Tibial nerve (tissue), 4 donors: ENCODE measurements at places on chromosomes 7 and 10. TPM values are rescaled to one million over a fixed set of nuclear protein-coding genes. Genes with fewer than 3 reads are reported as not detected.

- no peaks in the 10 kb centered on the region for H3K27me3 ChIP-seq
- H3K4me3 ChIP-seq = no peak overlapping the region
- no peak for DNase-seq
- no peaks in the 10 kb centered on the region for H3K36me3 ChIP-seq
Measured at GRCh38 chr7:4878336-4879335, 4.9 kb downstream of the RADIL start.

GRCh38 chr7:77444123-77444522, 28.0 kb upstream of the GSAP start:
- no peak for DNase-seq
- H3K4me1 ChIP-seq = no peaks in the 10 kb centered on the region
- peak overlapping the region; percentile 56 for H3K27ac ChIP-seq
- no peak overlapping the region for H3K4me3 ChIP-seq
- no peaks in the 10 kb centered on the region for H3K36me3 ChIP-seq

DNA sequence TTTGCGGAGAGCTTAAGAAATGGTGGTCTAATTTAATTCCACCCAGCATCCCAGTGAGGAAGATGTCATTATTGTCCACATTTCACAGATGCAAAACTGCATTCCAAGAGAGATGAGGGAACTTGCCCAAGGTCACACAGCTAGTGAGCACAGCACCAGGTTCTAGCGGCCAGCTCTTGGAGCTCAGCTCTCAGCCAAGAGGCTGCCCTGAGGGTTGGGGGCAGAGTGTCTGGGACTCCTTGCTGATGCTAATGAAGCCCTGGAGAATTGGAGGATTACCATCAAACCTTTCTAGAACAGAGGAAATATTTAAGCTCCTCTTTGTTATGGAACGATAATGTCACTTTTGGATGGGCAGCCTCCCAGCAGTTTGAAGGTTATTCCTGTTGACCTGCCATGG, 48.0 kb downstream of the PLPP4 start:
- H3K36me3 ChIP-seq = no peaks in the 10 kb centered on the region
- no peaks in the 10 kb centered on the region for H3K4me1 ChIP-seq
- no peak overlapping the region for H3K4me3 ChIP-seq
- no peaks in the 10 kb centered on the region for H3K27me3 ChIP-seq

DNA sequence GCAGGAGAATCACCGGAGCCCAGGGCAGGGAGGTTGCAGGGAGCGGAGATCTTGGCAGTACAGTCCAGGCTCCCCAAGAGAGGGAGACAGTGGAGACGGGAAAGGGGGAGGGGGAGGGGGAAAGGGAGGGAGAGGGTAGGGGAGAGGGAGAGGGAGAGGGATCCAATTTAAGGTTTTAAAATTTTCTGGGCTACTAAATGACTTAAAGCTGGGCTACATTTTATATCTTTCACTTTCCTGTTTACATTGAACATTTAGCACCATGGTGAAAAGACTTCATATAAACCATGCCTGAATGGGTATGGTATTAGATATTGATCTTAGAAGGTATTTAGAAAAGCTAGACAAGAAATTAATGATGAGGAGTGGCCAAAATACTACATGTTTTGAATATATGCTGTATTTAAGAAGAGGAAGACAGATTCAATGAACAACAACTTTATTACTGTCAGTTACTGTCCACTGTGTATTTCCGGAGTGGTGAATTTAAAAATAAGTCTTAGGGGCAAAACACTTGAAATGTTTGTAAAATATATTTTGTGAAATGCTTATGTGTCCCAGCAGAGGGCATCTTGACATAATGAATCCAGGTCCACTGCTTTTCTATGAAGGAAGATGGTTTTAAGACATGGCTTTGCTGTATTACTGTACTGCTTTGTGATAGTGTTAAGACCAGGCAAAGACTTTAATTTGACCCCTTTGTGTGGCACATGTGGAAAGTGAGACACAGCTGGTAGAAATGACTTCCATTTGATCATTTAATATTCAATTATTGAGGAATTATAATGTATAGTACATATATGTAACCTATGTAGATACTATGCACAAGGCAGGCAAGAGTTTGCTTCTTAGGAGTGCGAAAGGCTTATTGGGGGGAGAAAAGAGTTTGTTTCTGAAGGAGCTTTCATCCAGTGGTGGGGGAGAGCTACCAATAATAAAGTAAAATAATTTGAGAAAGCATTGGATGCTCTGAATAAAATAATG, 52.8 kb downstream of the NRF1 start:
- no peak overlapping the region for H3K27ac ChIP-seq
- no peaks in the 10 kb centered on the region for H3K27me3 ChIP-seq
- H3K4me1 ChIP-seq = no peaks in the 10 kb centered on the region
- H3K36me3 ChIP-seq = peaks cover 8% of the 10 kb centered on the region
- DNase-seq = no peak

GRCh38 chr10:91758303-91759146, 39.7 kb upstream of the TNKS2 start:
- no peak overlapping the region for H3K4me3 ChIP-seq
- no peaks in the 10 kb centered on the region for H3K27me3 ChIP-seq
- no peak overlapping the region for H3K27ac ChIP-seq
- H3K4me1 ChIP-seq = no peaks in the 10 kb centered on the region
- no peaks in the 10 kb centered on the region for H3K36me3 ChIP-seq

- DNase-seq = peak; percentile 83
- no peak overlapping the region for H3K4me3 ChIP-seq
- no peaks in the 10 kb centered on the region for H3K27me3 ChIP-seq
- no peak overlapping the region for H3K27ac ChIP-seq
- no peaks in the 10 kb centered on the region for H3K36me3 ChIP-seq
Measured at GRCh38 chr7:135274495-135275268, 41.0 kb downstream of the STRA8 start.

- H3K36me3 ChIP-seq = no peaks in the 10 kb centered on the region
- H3K27me3 ChIP-seq = no peaks in the 10 kb centered on the region
- no peak for DNase-seq
- H3K4me3 ChIP-seq = no peak overlapping the region
- no peak overlapping the region for H3K27ac ChIP-seq
Measured at GRCh38 chr7:11811709-11812108, 20.3 kb downstream of the THSD7A start.

- H3K27me3 ChIP-seq = no peaks in the 10 kb centered on the region
- no peak overlapping the region for H3K27ac ChIP-seq
- DNase-seq = no peak
- H3K4me1 ChIP-seq = no peaks in the 10 kb centered on the region
- no peaks in the 10 kb centered on the region for H3K36me3 ChIP-seq
Measured at GRCh38 chr7:14021069-14021468, 31.6 kb upstream of the ETV1 start.

GRCh38 chr10:63228237-63228636, 95.1 kb downstream of the NRBF2 start:
- H3K4me1 ChIP-seq = peaks cover 42% of the 10 kb centered on the region
- no peaks in the 10 kb centered on the region for H3K36me3 ChIP-seq
- H3K4me3 ChIP-seq = no peak overlapping the region
- DNase-seq = no peak

DNA sequence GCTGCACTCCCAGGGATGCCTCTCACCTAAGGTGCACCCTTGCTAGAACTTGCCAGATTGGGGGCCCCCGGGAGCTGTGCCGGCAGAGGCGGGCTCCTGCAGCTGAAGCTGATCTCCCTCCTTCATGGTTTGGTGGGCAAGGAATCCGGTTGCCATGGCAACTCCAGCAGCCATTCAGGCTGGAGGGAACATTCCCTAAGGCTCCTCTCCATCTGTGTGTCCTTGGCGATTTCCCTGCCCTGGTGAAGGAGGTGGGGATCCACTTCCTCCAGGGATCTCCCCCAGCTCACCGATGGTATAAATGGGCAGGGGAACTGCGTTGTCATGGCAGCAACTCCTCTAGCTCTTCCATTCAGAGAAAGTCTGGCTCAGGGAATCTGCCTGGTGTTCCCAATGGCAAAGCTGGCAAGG, 49.6 kb upstream of the GPR158 start:
- H3K27ac ChIP-seq = no peak overlapping the region
- no peak overlapping the region for H3K4me3 ChIP-seq
- no peaks in the 10 kb centered on the region for H3K36me3 ChIP-seq
- H3K4me1 ChIP-seq = no peaks in the 10 kb centered on the region
- no peaks in the 10 kb centered on the region for H3K27me3 ChIP-seq

DNA sequence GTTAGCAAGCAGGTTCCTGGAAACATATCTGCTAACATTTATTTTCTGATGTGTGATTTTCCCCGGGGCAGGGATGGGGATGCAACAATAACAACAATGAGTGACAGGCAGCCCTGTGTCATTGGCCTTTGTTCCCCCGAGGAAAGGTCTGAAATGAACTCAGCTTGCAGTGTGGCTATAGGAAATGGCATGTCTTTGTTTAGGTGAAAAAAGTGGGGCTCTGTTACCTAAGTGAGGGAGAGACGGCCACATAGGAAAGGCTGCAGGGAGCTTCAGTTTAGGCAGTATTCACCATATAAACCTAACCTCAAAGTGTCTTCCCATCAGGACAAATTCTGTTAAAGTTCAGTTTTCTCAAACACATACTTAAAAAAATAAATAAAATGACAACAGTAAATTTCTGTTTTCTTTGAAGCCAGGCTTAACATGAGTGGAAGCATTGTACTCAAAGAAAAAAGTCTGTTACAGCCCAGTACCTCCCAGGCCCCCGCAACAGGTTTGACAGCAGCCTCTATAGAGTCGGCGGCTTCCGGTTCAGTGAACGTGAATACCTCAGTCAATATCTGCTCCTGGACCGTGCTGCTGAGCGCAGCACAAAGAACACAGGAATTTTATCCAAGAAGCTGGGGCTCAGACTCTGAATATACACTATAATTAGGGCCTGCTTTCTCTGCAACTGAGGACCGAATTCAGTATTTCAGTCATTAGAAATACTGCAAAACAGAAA, 168.3 kb downstream of the GLI3 start:
- H3K4me3 ChIP-seq = no peak overlapping the region
- no peak for DNase-seq
- H3K36me3 ChIP-seq = no peaks in the 10 kb centered on the region
- H3K27me3 ChIP-seq = no peaks in the 10 kb centered on the region
- H3K27ac ChIP-seq = no peak overlapping the region
- no peaks in the 10 kb centered on the region for H3K4me1 ChIP-seq

DNA sequence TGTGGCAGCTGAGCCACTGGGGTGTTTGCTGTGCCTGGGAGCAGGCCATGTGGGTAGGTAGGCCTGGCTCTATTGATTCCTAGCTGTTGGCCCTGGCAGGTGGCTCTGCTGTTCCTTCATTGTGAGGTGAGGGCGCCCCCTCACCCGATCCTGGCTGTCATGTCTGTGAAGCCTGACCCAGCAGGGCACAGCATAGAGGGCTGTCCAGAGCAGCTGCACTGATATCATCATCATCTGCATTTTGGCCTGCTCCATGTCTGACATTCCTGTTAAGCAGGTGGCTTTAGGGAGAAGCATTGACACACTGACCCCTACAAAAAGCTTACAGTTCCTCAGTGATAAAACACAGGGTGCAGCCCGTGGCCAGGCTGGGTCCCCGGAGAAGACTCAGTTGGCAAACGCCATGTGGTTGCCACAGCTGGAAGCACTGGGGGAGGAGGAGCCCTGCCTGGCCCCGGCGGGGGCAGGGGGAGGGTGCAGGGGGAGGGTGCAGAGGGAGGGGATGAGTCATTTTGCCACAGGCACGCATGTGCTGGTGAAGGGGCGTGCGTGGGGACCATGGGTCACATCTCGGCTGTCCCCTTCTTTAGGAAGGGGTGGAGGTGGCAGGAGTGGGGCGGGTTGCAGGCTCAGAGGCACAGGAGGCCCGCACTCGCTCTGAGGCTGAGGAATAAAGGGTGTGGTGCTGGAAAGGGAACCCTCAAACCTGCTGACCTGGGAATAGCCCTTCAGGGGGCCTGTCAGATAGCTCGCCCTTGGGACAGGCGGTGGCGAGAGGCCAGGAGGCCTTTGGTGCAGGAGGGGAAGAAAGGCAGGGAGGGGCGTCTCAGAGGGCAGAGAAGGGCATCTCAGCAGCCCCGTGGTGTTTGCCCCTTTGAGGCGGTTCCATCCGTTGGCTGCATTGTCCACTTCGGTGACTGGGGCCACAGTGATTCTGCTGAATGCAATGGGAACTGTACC, 31.6 kb downstream of the IKZF1 start:
- H3K36me3 ChIP-seq = no peaks in the 10 kb centered on the region
- DNase-seq = no peak
- peaks cover 22% of the 10 kb centered on the region for H3K4me1 ChIP-seq
- H3K27ac ChIP-seq = no peak overlapping the region
- H3K4me3 ChIP-seq = no peak overlapping the region
- no peaks in the 10 kb centered on the region for H3K27me3 ChIP-seq

GRCh38 chr10:44962870-44963738, 3.5 kb downstream of the RASSF4 start:
- H3K36me3 ChIP-seq = no peaks in the 10 kb centered on the region
- H3K4me1 ChIP-seq = peaks cover 55% of the 10 kb centered on the region
- H3K27ac ChIP-seq = peak overlapping the region; percentile 94

Gene AKR1C2
- total RNA-seq = 31.4 TPM

Gene GSTO2
- 1.7 TPM for total RNA-seq

Gene CDH23
- total RNA-seq = 15.5 TPM

Gene CFAP58
- total RNA-seq = 0.21 TPM

Gene PRRT4
- total RNA-seq = 4.4 TPM

Gene NRG3
- 1.1 TPM for total RNA-seq

Gene PTPRZ1
- 5.9 TPM for total RNA-seq

Gene PTF1A
- not detected for total RNA-seq

Gene ADAM12
- 10.5 TPM for total RNA-seq

Gene CALD1
- 320 TPM for total RNA-seq
